ENCODE measurements at places on chromosomes 6 and 20. TPM values are rescaled to one million over a fixed set of nuclear protein-coding genes. Genes with fewer than 3 reads are reported as not detected.

Gene COL11A2
- 0.08 TPM for total RNA-seq

Gene MEI4
- not detected for total RNA-seq

Gene PNPLA1
- not detected for total RNA-seq

Gene LIME1
- 2.3 TPM for total RNA-seq

Gene CPNE5
- total RNA-seq, result not detected

Gene SLC32A1
- total RNA-seq, result not detected

Gene GPR6
- not detected for total RNA-seq

Gene RAB44
- total RNA-seq, result not detected

Gene HLA-DRB1
- not detected for total RNA-seq

Gene ANGPT4
- total RNA-seq, result not detected

Gene IRAK1BP1
- 2.2 TPM for total RNA-seq

Gene OR2J3
- not detected for total RNA-seq

All from smooth muscle cell of the coronary artery (primary cell).